ENCODE measurements at places on chromosomes 7 and 10. TPM values are rescaled to one million over a fixed set of nuclear protein-coding genes. Genes with fewer than 3 reads are reported as not detected.

CAMK2B gene
- total RNA-seq = 55.1 TPM

IFIT1 gene
- not detected for total RNA-seq

AKR1C3 gene
- 0.49 TPM for total RNA-seq

CHST15 gene
- total RNA-seq = 2.4 TPM

TRPV5 gene
- 0.15 TPM for total RNA-seq

MALRD1 gene
- total RNA-seq = 0.27 TPM

CADPS2 gene
- 0.22 TPM for total RNA-seq

NEURL1 gene
- total RNA-seq = 3.1 TPM

FAM131B gene
- 111 TPM for total RNA-seq

MRLN gene
- not detected for total RNA-seq

CHAT gene
- 15.4 TPM for total RNA-seq

SYNPO2L gene
- 0.42 TPM for total RNA-seq

TSPAN12 gene
- 6.0 TPM for total RNA-seq

NEUROD6 gene
- not detected for total RNA-seq

CACNA2D1 gene
- total RNA-seq = 258 TPM

IL2RA gene
- total RNA-seq = not detected

PDLIM1 gene
- total RNA-seq = 6.4 TPM

ZNF775 gene
- total RNA-seq = 20.5 TPM

HHEX gene
- not detected for total RNA-seq

UCN3 gene
- total RNA-seq = not detected

LIPM gene
- not detected for total RNA-seq

CPA2 gene
- not detected for total RNA-seq

BLNK gene
- total RNA-seq = not detected

SHTN1 gene
- total RNA-seq = 54.8 TPM

FERD3L gene
- 0.96 TPM for total RNA-seq

RAMP3 gene
- not detected for total RNA-seq

TEX36 gene
- total RNA-seq = not detected

ZNF479 gene
- not detected for total RNA-seq

POLD2 gene
- 71.2 TPM for total RNA-seq

TRPV6 gene
- 0.27 TPM for total RNA-seq

SDK1 gene
- 225 TPM for total RNA-seq

TPST1 gene
- total RNA-seq = 41.4 TPM
